EH (cell line): ENCODE measurements at places on chromosomes 5 and 9.

- DNase-seq, result no peak
Measured at GRCh38 chr5:40390281-40391149, 289.2 kb upstream of the PTGER4 start.

DNA sequence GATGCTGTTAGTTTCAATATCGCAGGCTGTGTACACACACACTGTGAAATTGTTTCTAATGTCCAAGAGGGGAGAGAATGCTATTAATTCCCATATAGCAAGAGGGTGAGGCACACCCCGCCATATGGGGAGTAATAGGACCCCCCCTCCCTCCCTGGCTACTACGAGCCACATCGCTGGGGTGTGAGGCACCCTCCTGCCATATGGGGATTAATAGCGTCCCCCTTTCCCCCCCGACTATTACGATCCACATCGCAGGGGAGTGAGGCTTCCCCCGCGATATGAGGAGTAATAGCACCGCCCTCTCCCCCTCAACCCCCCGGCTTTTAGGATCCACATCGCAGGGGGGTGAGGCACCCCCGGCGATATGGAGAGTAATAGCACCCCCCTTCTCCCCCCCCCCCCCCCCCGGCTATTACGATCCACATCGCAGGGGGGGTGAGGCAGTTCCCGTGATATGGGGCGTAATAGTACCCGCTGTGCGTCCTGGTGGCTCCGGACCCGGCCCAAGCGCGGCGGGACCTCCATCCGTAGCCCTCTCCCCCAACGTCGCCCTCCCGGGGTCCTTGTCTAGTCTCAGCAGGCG is 494 bp upstream of the STK32A start:
- DNase-seq, result no peak

DNA sequence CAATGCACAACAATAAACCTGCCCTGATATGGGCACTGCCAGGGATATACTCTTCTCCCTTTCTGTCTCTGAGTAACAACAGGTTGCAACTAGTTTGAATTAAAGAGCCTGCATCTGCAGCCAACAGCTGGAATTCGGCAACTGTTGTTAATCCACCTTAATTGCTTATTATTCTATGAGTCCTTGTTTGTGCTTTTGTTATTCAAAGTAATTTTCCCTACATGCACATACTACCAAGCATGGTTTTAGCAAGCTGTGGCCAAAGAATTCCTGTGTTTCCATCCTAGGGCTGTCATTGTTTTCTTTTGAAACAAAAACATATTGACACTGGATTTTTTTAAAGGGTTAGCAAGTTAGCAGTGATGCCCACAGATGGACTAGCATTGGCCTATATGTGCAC is 171.5 kb downstream of the EFNA5 start:
- DNase-seq, result no peak

GRCh38 chr5:137705106-137705505 is 30.8 kb downstream of the KLHL3 start:
- DNase-seq, result peak; percentile 50

DNA sequence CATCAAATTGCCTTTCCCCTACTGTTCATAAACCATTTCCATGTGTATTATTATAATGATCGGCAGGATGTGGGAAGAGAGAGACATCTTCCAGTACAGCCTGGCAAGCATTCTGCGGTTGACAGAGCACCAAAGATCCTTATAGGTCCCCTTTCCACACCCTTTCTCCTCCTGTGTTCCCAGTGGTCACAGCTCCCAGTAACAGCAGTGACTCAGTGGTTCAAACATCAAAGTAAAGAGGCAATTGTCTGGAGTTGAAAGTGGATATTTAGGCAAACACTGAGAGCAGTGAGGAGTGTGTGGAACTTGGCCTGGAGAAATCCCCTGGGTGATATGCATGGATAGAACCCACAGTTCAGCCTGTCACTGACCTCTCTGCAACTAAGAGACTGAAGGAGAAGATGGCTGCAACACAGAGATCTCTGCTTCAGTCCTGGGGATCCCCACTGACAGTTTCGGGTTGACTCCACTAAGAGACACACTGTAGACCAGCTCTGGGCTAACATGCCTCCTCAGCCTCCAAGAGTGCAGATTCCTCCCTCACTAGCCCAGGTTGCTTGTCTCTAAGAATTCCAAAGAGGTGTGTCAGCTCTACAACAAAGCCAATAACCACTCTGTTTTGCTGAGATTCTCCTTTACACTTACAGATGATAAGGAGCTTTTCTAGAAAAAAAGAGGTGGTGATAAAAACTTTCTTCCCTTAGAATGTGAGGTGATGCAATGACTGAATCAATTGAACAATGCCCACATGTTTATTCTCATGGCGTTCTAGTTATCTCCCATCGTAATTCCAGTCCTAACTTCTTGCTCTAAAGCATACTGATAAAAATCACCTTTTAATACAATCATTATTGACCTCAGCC is 94.4 kb upstream of the IL6ST start:
- peak; percentile 93 for DNase-seq

DNA sequence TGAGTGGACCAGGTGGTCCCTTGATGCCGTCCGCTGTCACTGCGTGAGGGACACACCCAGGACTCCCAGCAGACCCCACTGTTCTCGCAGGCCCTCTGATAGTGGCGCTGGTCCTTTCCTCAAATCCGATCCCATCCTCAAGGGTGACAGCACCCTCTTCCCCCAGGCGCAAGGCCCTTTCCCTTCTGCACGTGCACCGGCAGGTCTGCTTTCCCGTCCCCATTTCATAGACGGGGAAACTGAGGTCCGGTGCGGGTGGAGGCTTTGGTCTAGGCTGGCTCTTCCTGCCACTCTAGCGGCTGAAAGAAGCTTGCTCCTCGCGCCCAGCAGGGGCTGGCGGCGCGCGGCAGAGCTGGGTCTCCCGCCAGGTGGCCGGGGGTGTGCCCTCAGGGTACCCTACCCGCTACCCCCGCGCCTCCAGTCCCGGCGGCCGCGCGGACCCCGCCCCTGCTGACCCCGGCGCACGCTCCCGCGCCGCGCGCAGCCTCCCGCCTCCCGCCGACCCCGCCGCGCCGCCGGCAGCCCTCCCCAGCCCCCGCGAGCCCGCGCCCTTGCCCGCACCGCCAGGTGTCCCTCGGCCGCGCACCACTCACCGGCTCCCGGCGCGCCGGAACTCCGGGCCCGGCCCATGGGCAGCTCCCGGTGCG is 453 bp downstream of the RASGEF1C start:
- DNase-seq, result no peak

- DNase-seq, result no peak
Measured at GRCh38 chr9:69621730-69622460, 50.3 kb downstream of the APBA1 start.

GRCh38 chr5:91910247-91910646 is 527.1 kb upstream of the ARRDC3 start:
- no peak for DNase-seq

GRCh38 chr5:156395306-156395675 is 68.3 kb downstream of the SGCD start:
- no peak for DNase-seq

DNA sequence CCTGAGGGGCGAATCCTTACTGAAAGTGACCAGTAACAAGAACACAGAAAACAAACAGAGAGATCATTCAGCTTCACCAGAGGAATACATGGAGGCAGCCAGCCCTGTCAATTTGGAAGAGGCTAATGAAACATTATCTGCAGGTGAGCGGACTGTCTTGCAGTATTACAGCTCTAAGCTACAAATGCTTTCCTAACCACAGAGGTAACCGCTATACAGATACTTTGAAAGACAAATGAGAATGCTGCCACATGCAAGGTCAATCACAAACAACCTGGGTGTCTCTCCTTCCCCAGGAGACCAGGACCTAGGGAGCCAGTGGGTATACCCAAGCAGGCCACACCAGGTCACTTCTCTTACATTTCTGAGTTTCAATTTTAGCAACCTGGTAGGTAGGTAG is 30.2 kb downstream of the EFNA5 start:
- DNase-seq, result no peak

DNA sequence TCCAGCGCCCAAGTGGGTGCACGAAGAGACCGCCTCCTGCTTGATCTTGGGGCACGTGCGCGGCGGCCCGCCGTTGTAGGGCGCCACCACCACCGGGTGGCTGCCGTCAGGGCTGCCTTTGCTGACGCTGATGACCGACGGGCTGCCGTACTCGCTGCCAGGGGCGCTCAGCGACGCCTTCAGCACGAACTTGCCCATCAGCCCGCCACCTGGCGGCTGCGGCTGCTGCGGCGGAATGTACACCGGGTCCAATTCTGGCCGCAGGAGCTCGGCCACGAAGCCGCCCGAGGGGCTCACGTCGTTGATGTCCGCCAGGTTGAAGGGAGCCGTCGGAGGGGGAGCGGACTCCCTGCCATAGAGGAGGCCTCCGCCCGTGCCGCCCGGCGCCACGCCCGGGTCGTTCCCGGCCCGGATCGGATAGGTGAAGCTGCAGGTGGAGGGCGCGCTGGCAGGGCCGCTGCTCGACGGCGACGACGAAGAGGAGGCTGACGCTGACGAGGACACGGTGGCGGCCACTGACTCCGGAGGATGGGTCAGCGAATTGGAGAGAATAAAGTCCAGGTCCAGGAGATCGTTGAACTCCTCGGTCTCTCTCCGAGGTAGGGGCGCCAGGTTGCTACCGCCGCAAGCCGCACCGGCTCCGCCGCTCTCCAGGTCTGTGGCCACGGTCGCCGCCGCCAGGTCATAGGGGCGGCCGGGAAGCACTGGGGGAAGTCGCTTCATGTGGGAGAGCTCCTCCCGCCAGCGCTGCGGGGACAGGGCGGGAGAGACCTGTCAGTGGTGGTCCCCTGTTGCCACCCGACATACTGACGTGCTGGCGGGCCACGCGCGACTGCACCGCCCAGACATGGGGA is 1.8 kb downstream of the KLF4 start:
- DNase-seq, result peak; percentile 51

DNA sequence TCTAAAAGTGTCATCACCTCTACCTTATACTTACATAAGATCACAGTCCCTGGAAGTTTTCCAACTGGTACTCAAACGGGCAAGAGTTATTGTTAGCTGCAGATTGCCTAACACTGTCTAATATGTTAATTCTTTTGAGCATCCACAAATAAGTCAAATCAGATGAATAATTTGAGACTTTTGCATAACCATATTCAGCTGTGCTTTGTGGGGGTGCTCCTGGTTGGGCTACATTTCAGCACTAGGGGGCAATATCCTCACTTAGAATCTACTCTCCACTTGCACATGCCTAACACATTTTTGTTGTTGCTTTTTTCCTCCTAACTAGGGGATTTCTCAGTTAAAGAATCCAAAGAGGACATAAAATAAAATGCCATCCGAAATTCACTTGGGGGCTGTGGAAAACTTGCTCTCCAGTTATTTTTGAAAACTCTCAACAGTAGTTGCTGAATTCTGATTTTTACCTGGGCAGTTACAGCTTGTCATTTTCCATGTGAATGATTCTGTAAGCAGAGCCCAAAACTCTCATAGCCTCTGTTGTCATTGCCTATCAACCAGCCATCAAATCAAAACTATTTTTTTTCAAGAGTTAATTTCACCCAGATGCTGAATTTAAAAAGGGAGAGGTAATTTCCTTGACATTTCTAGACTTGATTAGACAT is 71.5 kb downstream of the TRIM36 start:
- peak; percentile 59 for DNase-seq

DNA sequence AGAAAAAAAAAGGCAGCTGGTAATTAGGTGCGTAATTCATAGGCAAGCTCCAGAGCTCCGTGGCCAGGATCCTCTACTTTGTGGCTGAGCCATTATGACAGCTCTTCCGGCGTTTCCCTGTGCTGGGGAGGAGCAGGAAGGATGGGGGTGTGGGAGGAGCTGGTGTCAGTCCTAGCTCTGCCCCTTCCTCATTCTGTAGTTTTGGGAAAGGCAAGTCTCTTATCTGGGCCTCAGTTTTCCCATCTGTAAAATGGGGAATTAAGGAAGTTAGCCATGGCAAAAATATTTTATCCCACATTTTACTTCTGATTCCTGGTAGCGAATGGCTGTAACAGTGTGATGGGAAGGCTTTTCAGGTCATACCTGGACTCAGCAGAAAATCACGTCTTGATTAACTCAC is 81.1 kb downstream of the SEC61B start:
- no peak for DNase-seq

DNA sequence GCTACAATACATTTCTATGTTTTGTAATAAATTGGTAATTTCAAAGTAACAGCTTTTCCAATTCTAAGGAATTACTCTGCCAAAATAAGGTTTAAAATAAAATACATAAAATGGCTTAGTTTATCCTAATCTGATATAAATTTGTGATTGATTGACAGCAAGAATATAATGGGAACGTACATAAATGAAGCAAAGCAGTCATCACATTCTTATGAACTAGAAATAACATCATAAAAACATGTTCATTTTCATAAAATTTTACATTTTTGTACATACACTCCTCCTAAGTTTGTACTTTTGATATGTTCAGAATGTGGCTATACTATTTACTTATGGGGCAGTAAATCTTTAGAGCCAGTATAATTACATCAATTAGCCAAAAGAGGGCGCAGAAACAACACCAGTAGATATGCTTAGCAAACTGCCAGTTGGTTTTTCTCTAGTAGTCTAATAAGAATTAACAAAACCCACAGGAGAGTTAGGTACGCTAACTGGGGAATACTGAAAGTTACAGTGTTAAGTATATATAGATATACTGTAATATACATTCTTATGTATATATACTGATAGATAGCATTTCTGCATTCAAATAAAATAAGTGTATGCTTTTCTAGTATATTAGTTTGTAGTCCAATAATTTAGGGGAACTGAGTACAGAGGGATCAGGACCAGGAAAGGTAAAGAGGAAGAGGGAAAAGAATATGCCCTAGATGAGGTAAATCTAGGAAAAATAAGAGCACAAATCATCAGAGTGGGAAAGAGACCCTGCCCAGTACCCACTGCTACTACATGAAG is 76.8 kb downstream of the ZDHHC21 start:
- peak; percentile 72 for DNase-seq

GRCh38 chr5:13346401-13346800 is 598.1 kb downstream of the DNAH5 start:
- no peak for DNase-seq

DNA sequence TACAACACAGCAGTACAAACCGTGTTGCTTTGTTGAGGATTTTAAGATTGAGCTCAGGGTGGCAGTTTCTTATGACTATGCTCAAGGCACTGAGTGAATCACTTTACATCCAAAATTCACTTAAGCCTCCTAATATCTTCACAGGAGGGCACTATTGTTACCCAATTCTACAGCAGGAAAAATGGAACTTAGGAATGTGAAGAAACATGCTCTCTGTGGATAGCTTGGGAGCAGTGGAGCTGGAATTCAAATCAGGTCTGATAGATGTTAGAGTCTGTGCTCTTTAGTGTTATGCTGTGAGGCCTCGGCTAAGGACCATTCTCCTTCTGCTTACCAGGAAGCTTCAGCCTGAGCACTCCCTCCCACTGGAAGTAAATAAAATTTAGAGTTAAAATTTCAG is 18.7 kb upstream of the HMHB1 start:
- peak; percentile 30 for DNase-seq

GRCh38 chr9:109811876-109812275 is 31.9 kb downstream of the PALM2AKAP2 start:
- DNase-seq, result no peak

DNA sequence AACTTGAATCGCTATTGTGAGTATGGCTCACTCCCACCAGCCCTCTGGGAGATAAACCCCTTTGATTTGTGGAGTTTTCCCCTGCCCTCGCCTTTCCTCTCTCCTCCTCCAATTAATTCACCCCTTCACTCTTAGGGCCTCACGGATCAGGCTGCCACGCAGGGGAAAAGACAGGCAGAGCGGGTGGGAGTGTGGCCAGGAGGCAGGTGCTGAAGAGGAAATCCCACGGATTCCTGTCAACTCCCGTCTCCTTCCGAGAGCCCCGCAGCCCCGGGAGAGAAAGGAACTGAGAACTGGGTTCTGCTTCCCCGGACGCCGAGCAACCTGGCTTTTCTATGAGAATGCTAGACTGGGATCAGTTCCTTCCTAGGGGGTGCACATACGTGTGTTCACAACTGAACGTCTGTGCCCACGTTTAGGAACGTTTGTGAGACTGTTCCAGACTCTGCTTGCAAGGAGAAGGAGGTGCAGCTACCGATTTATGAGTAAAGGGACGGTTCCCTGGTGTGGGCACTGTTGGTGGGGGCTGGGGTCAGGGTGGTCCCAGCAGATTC is 314.5 kb upstream of the TLE4 start:
- DNase-seq, result peak; percentile 14
